ENCODE measurements at places on chromosomes 2 and 18.

DNA sequence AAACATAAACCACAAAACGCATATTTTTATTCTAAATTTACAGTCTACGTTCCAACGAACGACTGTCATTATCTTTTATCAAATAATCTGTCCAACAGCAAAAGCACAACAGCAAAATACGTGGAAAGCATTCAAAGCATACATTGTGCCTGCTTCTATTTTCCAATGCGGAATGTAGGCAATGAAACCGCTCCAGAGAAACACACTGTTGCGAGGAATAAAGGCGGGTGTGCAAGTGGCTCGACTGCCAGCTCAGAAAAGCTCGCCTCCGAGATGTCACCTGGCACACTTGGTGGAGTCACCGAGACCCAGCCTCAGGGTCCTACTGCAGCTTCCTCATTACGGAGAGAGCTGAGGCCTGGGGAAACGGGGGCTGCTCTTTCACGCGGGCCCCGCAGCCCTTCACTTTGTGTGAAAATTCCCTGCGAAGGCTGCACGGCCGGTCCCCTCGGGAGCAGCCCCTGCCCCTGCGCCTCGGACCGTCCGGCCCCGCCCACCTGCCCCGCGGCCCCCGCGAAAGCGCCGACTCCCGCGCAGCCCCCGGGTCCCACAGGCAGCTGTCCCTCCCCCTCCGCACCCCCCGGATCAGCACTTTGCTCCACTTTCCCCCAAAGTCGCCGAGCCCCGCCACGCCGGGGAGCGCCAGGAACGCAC, 752 bp downstream of the MGAT4A start:
- peak; percentile 32 for DNase-seq

- no peak for DNase-seq
Measured at GRCh38 chr2:54701029-54701428, 22.4 kb upstream of the EML6 start.

- DNase-seq: no peak
Measured at GRCh38 chr2:216545359-216545758, 46.7 kb downstream of the RPL37A start.

DNA sequence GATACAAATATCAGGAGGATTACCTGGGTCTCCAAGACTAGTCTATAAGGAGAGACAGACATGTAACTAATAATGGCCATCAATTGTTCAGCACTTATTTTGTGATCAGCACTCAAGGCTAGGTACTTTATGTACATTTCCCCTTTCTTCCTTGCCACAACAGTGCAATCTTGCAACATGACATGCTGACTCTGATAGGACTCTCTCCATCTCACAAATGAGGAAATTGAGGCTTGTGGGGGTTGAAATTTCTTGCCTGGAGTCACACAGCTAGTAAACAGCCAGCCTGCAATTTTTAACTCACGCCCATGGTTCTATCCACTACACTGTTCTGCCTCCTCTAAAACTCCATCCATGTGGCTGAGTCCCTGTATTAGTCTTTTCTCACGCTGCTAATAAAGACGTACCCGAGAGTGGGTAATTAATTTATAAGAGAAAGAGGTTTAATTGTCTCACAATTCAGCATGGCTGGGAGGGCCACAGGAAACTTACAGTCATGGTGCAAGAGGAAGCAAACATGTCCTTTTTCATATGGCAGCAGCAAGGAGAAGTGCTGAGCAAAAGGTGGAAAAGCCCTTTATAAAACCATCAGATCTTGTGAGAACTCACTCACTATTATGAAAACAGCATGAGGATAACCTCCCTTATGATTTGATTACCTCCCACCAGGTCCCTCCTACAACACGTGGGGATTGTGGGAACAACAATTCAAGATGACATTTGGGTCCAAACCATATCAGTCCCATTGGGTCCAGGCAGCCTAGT, 302.4 kb downstream of the PLCL1 start:
- peak; percentile 25 for DNase-seq

- DNase-seq: peak; percentile 79
Measured at GRCh38 chr18:61893971-61894750, 1.4 kb upstream of the RNF152 start.
